ENCODE measurements at places on chromosomes 3 and 15.

DNA sequence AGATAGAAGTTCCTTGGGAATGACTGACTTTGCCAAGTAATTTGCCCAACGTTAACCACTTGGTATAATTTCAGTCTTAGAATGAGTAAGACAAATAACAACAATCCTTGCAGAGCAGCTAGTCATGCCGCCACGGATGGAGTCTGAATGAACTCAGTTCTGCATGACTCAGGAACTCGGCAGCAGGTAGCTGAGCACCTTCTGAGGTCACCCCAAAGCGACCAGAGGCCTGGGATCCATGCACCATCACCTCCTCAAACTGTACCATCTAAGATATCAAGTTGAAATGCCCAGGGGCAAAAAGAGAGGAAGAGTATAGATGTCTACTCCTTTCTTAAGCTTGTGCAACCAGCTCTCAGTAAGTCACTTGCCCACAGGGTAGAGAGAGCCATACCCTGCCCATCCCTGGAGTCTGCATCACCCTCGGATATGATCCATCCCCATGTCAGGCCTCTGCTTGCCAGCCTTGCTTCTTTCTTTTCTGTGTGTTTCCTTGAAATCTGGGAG, 8.5 kb upstream of the CDCP1 start:
- no peak for DNase-seq

DNA sequence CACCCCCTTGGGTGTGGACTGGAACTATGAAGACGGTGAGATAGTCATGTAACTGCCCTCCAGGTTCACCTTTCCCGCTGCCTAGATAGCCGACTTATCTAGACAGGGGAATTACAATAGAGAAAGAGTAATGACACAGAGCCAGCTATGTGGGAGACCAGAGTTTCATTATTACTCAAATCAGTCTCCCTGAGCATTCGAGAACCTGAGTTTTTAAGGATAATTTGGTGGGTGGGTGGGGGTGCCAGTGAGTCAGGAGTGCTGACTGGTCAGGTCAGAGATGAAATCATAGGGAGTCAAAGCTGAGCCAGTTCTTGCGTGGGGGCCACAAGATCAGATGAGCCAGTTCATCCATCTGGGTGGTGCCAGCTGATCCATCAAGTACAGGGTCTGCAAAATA, 19.7 kb upstream of the DNAJC19 start:
- no peak for DNase-seq

- DNase-seq = no peak
Observed at GRCh38 chr15:89167267-89168176, 53.9 kb downstream of the RLBP1 start.

- DNase-seq = no peak
Observed at GRCh38 chr3:149958171-149958796, 12.4 kb downstream of the PFN2 start.
